ENCODE measurements at places on chromosomes 1 and 21.

DNA sequence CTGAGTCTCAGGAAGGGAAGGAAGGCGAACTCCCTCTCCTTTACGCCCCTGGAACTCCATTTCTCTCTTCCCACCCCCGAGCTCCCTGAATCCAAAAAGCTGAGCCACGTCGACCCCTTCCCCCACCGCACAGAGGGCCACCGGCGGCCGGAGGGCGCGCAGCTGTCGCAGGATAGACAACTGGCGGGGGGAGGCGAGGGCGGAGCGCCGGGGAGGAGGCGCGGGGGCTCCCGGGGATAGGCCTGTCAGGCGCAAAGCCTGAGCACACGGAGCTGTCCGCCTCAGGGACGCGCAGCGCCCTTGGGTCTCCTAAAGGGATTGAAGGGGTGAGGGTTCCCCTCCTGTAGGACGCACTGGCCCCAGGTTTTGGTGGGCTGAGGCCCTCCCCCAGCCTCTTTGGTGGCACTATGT is 752 bp upstream of the ACTA1 start:
- DNase-seq = no peak

- no peak for DNase-seq
Measured at GRCh38 chr1:22751124-22751531, 40.5 kb downstream of the EPHB2 start.

- no peak for DNase-seq
Measured at GRCh38 chr1:173295995-173296394, 88.9 kb upstream of the TNFSF4 start.

DNA sequence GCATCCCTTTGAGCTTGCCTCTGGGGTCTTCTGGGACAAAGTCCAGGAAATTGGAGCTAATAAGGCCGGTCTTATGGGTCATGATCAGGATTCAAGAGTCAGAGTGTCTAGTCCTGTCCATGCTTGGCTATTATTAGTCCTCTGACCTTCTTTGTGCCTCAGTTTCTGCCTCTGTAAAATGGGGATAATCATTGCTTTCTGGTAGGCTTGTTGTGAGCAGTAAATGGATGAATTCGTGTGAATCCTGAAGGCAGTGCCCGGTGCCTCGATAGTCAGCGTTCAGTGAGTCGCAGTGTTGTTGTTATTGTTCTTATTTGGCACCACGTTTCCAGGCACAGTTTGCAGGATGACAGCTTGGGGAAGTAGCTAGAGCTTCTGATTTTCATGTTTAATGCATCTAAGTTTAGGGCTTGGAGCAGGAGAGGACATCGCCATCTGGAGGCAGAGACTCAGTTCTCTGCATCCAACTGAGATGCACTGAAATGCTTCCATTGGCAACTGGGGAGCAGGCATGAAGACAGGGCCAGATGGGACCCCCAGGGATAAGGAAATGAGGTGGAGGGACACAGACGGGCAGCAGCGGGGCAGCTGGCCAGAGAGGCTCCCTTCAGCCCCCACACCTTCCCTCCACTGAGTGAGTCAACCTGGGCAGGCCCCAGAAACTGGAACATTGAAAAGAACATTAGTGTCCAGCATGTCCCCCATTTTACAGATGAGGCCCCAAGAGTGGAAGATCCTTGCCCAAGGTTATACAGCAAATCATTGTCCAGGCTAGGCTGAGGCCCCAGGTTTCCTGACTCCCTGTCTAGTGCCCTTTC is 160.3 kb downstream of the PTPRU start:
- no peak for DNase-seq

- DNase-seq = no peak
Measured at GRCh38 chr21:46219591-46220239, 8.9 kb downstream of the LSS start.

Data from type B pancreatic cell (in vitro differentiated cells).